AG04450 (cell line): ENCODE measurements at places on chromosomes 3 and 15. TPM values are rescaled to one million over a fixed set of nuclear protein-coding genes. Genes with fewer than 3 reads are reported as not detected.

Gene WDR72
- 0.02 TPM in 1 of 2 replicates, not detected in the other for polyA plus RNA-seq

- no peak for DNase-seq
Observed at GRCh38 chr3:52679811-52680210, 5.9 kb downstream of the PBRM1 start.

DNA sequence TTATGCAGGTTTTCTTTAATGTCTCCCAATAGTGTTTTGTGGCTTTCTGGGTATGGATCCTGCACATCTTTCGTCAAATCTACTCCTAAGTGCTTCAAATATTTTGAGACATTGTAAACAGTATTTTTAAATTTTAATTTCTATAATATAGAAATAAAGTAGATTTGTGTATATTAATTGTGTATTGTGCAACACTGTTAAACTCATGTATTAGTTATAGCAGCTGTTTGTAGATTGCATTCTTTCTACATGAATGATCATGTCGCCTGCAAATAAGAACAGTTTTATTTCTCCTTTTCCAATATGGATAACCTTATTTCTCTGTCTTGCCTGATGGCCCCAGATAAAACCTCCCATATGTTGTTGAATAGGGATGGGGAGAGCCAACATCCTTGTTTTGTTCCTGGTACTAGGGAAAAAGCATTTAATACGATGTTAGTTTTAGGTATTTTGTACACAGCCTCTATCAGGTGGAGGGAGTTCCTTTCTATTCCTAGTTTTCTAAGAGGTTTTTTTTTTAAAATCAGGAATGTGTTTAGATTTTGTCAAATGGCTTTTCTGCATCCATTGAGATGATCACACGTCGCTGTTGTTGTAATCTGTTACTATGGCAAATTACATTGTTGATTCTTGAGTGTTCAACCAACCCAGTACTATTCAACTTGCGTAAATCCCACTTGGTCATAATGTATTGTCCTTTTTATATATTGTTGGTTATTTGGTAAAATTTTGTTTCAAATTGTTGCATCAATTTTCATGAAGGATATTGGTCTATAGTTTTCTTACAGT is 71.1 kb upstream of the DGKG start:
- no peak for DNase-seq

DNA sequence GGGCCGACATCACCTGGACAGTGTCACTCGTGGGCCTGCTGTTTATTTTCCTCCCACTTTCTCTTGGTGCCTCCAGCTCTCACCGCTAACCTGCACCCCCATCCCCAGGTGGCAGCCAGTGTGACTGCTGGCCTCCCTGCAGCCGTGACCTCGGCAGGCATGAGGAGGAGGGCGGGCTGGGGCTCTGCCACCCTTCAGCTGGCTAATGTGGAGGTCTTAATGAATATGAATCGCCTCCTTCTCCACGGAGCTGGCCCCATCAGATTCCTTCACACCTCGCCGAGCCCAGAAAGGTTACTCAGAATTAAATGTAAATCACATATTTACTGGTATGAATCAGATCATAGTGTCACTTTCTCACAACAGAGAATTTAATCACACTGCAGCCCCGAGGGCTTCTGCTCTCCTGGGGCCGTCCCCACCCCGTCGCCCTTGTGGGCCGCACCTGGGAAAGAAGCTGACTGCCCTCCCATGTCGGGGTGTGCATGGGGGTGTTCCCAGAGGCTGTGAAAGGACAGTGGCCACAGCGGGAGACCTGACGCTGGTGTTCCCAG is 171.1 kb upstream of the TLE3 start:
- DNase-seq = no peak

DNA sequence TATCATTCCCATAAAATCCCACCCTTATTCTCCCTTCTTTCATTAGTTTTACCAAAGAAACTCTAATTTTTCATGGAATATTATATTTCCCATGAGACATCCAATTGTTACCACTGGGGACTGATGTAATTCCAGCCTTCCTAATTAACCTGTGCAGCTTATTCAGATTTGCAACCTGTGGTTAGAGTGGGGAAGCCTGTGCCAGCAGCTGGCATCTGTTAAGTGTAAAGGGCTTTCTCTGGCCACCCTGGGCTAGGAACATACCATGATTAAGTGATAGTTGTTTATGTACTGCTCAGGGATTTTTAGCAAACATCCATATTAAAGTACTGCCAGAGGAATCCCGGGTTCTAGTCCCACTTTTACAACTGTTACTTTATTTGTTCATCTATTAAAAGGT is 78.2 kb downstream of the TPRG1 start:
- no peak for DNase-seq

- no peak for DNase-seq
Observed at GRCh38 chr3:196694202-196694638, 17.8 kb downstream of the CEP19 start.

- DNase-seq = no peak
Observed at GRCh38 chr3:169965562-169966427, 812 bp upstream of the SEC62 start.

DNA sequence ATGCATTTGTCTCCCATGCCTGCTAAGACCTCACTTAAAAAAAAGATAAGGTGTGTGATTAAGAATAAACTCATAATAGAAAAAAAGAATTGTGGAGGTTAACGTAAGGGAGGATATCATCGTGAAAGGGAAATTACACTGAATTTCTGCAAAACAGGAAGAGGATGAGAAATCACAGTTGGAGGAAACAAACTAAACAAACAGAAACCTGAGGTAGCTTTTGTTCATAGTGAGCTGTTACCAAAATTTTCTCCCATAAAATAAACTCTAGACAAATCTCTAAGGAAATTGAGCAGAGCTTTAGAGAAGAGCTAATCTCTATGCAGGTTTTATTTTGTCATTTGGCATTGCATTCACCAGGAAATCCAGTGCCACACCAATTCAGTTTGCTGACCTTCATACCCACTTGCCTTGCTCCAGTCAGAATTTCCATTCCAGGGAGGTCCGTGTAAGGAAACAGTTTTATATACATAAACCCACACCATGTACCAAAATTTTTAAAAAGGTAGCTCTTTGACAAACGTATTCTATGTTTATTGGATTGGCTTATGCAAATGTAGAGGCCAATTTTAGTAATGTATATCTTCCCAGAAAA is 231.2 kb downstream of the MBNL1 start:
- DNase-seq = no peak

DNA sequence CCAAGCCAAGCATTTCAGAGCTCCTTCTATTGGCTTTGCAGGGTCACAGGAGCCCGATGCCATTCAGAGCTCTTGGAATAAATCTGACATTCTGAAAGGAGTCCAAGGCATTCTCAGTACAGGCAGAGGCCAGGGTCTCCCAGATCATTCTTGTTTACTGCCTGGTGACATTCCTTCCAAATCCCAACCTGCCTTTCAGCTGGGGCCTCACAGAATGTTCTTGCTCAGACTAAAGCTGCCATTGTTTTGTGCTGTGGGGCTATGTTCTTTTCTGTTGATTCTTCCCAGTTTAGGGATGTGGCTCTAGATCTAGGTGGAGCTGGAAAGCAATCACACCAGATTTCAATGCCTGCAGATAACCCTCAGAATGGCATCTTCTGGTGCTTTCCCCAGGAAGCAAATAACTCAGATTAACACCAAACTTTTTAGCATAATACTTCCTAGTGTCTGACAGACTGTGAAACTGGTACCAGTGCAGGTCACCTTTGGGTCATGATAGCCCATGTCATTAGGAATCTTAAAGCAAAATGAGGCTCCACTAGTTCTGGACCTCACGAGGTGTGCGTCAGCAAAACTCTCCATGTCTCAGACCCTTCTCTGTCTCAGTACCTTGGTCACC is 166.9 kb downstream of the CHST2 start:
- no peak for DNase-seq

Gene ISLR
- polyA plus RNA-seq = 2.3 and 3.0 TPM in 2 replicates

DNA sequence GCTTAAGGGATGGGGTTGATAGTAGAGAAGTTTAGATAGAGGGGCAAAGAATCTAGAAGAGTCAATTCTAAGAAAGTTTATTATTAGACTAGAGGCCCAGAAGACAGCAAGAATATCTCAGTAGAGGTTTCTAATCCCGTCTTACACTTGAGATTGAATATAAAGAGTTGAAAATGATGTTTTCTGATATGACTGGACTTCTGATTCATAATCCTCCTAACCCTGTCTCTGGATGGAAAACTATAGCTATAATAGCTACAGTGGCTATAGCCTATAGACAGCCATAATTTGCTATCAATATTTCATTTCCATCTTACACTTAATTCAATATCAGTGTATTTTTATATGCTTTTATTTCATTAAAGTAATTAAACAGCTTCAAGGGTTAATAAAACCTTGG is 60.0 kb downstream of the GAP43 start:
- no peak for DNase-seq

- no peak for DNase-seq
Observed at GRCh38 chr3:10196389-10197052, 31.8 kb downstream of the IRAK2 start.

Gene FEZF2
- polyA plus RNA-seq = not detected in 2 replicates

GRCh38 chr15:79872358-79873017 is 24.3 kb downstream of the MTHFS start:
- no peak for DNase-seq

GRCh38 chr15:100735129-100736053 is 133.0 kb downstream of the ASB7 start:
- no peak for DNase-seq

- DNase-seq = no peak
Observed at GRCh38 chr3:17810759-17811158, 68.3 kb upstream of the TBC1D5 start.

Gene RIOX2
- polyA plus RNA-seq = 23.1 and 27.3 TPM in 2 replicates

- peak; percentile 53 for DNase-seq
Observed at GRCh38 chr3:151283907-151284461, 5.6 kb upstream of the P2RY14 start.

Gene FMN1
- 3.1 and 3.7 TPM in 2 replicates for polyA plus RNA-seq
